ENCODE measurements at places on chromosomes 12 and 14. TPM values are rescaled to one million over a fixed set of nuclear protein-coding genes. Genes with fewer than 3 reads are reported as not detected.

The NRXN3 gene
- 2.7 TPM for total RNA-seq

The GUCY2C gene
- total RNA-seq: 0.08 TPM

The RASSF8 gene
- total RNA-seq: not detected

The SLC39A5 gene
- total RNA-seq: 0.56 TPM

The ZBTB39 gene
- 6.0 TPM for total RNA-seq

The TCP11L2 gene
- total RNA-seq: 1.9 TPM

The CATSPERB gene
- total RNA-seq: not detected

The PLA2G1B gene
- 2.5 TPM for total RNA-seq

The SYNDIG1L gene
- total RNA-seq: not detected

The LRRC43 gene
- 0.16 TPM for total RNA-seq

The PTGER2 gene
- 0.77 TPM for total RNA-seq

The AICDA gene
- 11.5 TPM for total RNA-seq

The SLC39A9 gene
- total RNA-seq: 58.7 TPM

The CD69 gene
- 12.4 TPM for total RNA-seq

The OLR1 gene
- total RNA-seq: 0.08 TPM

The NFE2 gene
- total RNA-seq: not detected

Data from GM12878 (cell line).